ENCODE measurements at places on chromosomes 2 and 18.

DNA sequence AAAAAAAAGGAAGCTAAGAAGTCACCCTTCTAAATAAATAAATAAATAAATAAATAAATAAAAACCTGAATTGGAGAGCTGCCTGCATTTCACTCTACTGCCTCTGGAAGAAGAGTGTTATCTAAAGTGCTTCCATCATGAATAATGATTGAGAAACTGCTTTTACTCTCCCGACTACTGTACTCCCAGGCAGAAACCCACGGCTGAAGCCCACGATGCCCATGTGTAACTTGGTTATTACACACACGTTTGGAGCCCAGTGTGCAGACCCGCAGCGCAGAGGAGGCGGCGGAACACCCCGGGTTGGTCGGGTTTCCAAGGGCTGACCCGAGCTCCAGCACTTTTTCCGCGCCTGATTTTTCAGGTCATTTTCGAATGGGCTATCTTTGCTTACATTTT lies 697 bp upstream of the SPATS2L start:
- DNase-seq: peak; percentile 74

DNA sequence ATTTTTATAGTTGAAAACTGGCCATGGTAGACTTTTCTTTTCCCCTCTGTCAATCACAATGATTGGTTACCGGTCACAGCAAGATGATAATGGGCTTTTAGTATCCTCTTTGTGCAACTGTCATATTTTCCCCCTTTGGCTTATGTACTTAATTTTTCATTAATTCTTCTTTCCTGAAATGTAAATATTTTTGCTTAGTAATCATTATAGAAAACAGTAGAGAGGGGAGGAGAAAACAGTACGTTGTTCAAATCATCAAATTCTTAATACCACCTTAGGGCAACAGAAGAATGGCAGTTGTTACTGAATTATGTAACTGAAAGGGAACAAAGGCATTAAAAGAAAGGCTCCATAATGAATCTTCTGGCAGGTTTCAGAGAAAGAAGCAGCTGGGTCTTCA lies 699.0 kb downstream of the METTL4 start:
- no peak for DNase-seq

DNA sequence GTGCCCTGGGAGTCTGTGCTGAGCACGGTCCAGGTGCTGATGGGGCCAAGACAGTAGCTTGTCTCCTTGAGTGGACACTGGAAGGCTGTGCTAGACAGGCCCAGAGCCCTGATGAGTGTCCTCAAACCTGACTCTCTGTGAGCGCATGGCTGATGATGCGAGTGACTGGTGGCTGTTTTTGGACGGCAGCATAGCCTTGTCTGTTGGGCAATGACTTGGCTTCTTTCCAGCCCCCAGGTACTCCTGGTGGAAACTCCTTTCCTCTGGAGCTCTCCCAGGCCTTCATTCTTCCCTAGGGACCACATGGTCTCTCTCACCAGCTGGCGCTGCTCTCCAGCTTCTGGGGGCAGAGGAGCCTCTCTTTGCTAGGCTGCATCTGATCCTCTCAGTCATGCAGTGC lies 207.6 kb upstream of the SMIM21 start:
- DNase-seq: peak; percentile 67

GRCh38 chr2:205022841-205023240 lies 477.6 kb downstream of the PARD3B start:
- DNase-seq: no peak

Data from NCI-H510A treated with DMSO at 0.1 percent for 48 hours (cell line).